ENCODE measurements at places on chromosomes 1 and 21. TPM values are rescaled to one million over a fixed set of nuclear protein-coding genes. Genes with fewer than 3 reads are reported as not detected.

GRCh38 chr1:36743286-36744005, 260.7 kb upstream of the CSF3R start:
- no peak for DNase-seq

GRCh38 chr1:67359592-67359991, 51.9 kb downstream of the IL12RB2 start:
- DNase-seq = no peak

GPR25 gene
- not detected for total RNA-seq

- no peak for DNase-seq
These were observed 42.8 kb upstream of the SIM2 start for GRCh38 chr21:36656138-36656537.

GRCh38 chr1:8163039-8163438, 136.9 kb upstream of the ERRFI1 start:
- DNase-seq = no peak

KRTAP7-1 gene
- not detected for total RNA-seq

DNA sequence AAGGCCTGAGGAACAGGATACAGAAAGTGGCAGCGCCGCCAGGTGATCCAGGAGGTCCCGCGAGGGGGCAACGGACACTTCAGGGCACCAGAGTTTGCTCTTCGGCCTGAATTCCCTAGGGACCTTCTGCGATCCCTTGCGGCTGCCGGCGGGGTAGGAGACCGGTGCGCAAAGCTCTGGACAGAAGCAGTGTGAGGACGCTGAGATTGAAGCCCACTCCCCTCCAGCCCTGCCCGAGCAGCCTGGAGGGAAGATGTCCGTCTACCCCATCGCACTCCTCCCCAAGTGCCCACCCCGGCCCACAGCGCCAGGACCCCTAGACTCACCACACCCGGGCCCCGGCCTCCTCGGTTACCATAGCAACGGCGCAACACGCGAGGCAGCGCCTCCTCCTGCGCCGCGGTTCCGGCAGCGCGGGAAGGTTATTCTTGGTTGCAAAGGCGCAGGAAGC, at the start of gene ANKRD45:
TSS of gene ANKRD45 (minus strand) at position 361 of the 451 bp plus-strand sequence. CDS start 10,433 bp downstream, outside the sequence.
- peak; percentile 59 for DNase-seq

LDLRAD2 gene
- total RNA-seq = 0.05 TPM

CELA3B gene
- total RNA-seq = not detected

GRCh38 chr1:37174341-37174740, 140.0 kb upstream of the GRIK3 start:
- DNase-seq = no peak

DENND2D gene
- 0.71 TPM for total RNA-seq

BSND gene
- total RNA-seq = not detected

- no peak for DNase-seq
These were observed 16.0 kb upstream of the CHIA start for GRCh38 chr1:111274653-111275052.

APP gene
- 334 TPM for total RNA-seq

AUNIP gene
- not detected for total RNA-seq

DNA sequence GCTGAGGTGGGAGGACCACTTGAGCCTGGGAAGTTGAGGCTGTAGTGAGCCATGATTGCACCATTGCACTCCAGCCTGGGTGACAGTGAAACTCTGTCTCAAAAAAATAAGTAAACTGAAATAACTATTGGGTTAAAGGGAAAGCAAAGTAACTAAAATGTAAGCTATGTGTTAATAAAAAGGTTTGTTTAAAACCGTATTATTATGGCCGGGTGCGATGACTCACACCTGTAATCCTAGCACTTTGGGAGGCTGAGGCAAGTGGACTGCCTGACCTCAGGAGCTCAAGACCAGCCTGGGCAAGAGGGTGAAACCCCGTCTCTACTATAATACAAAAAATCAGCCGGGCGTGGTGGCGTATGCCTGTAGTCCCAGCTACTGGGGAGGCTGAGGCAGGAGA, 27.0 kb downstream of the NVL start:
- no peak for DNase-seq

DNA sequence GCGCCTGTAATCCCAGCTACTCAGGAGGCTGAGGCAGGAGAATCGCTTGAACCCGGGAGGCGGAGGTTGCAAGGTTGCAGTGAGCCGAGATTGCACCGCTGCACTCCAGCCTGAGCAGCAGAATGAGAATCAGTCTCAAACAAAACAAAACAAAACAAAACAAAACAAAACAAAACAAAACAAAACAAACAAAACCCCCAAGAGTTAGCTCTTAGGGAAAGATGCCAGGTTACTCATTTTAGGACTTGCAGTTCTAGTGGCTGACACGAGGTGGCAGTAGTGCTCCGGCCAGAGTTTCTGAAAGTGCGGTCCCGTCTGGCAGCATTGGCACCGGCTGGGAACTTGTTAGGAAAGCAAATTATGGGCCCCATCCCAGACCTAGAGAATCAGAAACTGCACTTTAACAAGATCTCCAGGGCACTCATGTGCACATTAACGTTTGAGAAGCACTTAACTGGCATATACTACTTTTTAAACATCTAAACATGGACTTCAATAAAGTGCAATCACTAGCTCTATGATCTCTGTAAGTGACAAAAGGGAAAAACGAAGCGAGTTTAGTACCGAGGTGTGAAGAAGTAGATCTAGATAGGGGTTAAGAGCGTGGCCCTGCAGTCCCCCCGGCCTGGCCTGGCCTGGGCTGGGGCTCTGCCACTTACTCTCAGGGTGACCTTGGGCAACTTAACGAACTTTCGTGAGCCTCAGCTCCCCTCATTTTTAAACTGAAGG, 41.9 kb upstream of the TNFRSF1B start:
- peak; percentile 77 for DNase-seq

- DNase-seq = no peak
These were observed 16.1 kb upstream of the FMOD start for GRCh38 chr1:203367057-203367456.

GRCh38 chr1:2101531-2101930, 51.3 kb downstream of the PRKCZ start:
- DNase-seq = no peak

MAP10 gene
- total RNA-seq = 3.7 TPM

DNA sequence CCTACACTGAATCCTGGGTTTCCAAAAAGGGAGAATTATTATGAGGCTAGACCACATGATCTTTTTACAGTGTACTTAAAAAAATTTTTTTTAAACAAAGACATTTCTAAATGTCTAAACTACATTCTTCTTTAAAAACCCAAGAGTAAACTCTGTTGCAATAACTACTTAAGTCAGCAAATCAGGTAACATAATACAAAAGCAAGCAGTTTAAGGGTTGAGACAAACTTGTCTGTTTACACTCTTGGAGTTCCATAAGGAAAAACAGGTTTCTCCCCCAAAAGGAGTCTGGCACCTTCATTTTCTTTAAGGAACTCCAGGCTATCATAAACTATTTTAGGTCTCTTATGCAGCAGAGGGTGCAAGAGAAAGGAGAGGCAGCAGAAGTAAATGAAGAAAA, 12.5 kb upstream of the ANKRD45 start:
- no peak for DNase-seq

- DNase-seq = no peak
These were observed at the start of gene WNT2B for GRCh38 chr1:112508278-112509004. TSS of gene WNT2B (plus strand) at chr1:112508965. CDS start at chr1:112509263, 298 bp downstream.

All from heart right ventricle (tissue), 16 donors.